ENCODE measurements at places on chromosomes 1 and 21.

- no peak for DNase-seq
These were observed 4.7 kb downstream of the MINDY1 start for GRCh38 chr1:151002051-151002450.

DNA sequence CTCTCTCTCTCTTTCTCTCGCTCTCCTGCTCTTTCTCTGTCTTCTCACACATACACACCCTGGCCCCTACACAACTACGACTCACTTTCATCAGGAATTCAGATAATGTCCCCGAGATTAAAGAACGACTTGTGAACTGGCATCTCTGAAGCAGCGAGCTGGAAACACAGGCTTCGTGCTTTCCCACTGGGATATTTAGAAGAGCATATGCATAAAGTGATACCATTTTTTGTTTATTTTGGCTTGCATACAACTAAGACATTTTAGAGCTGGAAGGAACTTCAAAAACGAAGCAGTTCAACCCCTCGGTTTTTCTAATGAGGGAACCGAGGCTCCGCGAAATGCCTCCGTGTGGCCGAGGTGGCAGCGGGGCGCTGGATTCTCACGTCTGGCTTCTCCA, 88.6 kb downstream of the ZBTB18 start:
- no peak for DNase-seq

- DNase-seq: no peak
These were observed 105.9 kb downstream of the BCAR3 start for GRCh38 chr1:93575621-93576284.

DNA sequence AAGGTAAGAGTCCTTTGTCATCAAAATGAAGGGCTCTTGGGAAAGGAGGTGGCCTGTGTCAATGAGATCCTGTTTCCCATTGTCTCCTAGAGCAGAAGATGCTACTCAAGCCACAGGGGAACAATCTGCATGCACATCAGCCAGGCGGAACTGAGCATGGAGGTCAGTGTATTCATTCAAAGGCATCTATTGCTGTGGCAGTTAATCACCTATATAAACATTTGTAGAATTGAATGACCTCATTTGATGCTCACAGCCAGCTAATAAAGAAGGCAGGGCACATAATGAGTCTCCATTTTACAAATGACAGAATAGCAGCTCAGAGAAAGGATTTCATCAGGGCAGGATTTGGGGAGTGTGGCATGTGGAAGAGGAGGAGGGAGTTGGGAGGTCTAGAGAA, 5.7 kb upstream of the FYB2 start:
- no peak for DNase-seq

- DNase-seq: no peak
These were observed 50.9 kb downstream of the ITPKB start for GRCh38 chr1:226688056-226688748.

GRCh38 chr1:99352821-99353220, 88.5 kb downstream of the PLPPR4 start:
- DNase-seq: no peak

DNA sequence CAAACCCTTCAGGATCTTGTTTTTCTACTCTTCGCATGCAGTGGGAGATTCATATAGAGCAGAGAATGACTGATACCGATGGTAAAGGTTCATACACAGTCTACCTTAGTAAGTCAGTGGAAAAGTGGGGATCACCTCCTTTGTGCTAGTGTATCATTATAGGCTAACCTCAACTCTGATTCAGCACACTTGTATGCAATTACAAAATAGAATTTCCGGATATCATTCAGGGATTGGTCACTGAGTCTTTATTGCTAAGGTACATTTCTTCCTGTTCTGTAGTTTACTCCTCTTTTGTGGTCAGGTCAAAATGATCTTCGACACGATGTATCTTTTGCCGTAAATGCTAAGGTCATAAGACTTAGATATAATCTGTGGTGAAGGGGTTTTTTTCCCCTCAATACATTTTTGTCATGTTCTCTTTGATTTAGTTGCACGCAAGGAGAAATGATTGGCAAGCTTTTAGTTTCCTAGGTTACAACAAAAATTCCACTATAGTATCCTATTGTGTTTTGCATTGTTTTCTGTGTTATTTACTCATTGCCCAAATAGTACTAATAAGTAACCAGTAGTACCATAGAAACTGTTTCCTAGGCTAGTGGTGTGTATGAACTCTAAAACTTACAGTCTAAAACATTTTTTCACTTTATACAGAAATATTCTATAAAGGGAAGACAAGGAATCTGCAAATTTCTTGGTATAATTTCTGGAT, 35.7 kb upstream of the PLA2G4A start:
- no peak for DNase-seq

- DNase-seq: no peak
These were observed 21.1 kb upstream of the ABCA4 start for GRCh38 chr1:94142022-94142421.

DNA sequence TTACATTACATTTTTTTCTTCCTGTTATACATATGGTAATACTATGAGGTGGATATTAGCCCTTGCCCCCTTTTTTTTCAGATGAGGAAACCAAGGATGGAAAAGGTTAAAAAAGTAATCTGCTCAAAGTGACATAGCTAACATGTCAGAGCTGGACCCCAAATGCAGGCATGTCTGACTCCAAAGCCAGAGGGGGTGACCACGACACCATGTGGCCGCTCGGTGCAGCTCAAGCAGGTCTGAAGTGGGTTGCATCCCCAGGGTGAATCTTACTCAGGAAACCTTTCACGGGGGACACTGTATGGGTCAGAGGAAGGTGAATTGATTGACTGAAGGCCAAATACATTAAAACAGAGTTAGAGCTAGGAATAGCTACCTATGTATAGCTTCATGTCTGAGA, 34.8 kb downstream of the CD34 start:
- no peak for DNase-seq

- DNase-seq: no peak
These were observed 10.1 kb downstream of the ZC3H12A start for GRCh38 chr1:37484325-37485051.

DNA sequence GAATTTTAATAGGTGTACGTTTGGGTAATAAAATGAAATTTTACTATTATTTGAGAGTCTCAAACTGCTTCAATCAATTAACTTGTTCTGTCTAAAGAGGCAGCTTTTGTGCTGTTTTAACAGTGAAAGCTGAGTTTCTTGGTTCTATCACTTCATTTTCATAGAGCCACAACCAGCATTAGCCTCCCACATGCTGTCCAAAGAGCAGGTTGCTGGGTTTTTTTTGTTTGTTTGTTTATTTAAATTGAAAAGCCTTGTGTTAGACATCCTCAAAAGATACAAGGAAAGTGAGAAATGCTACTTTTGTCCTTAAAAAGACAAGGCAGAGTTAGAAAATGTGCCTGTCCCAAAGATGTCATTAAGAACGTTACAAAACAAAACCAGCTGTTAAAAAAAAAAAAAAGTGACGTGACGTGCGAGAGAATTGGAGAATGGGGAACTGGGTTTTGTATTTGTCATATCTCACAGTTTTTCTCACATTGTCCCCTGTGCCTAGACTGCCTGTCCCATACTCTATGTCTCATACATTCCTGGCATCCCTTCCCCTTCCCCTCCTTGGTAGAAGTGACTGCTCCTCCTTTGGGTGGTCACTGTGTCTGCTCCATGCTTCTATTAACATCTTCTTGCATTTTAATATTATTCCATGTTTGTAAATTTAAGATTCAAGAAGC, 63.1 kb upstream of the CD34 start:
- DNase-seq: no peak

DNA sequence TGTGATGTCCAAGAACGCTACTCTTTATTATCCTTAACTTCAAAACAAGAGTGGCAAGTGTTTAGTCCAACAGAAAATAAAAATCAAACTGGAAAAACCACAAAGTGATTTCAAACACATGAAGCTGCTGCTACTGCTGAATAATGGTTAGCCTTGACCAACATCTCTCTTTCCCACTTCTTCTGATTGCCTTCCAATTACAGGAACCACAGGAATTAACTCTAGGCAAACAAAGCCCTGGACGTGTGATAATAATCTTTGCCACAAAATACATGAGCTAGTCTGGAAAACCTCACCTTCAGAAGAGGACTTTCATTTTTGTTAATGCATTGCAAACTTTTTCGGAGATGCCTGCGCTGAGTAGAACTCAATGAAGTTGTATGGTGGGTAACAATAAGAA, 48.6 kb upstream of the COL11A1 start:
- no peak for DNase-seq

DNA sequence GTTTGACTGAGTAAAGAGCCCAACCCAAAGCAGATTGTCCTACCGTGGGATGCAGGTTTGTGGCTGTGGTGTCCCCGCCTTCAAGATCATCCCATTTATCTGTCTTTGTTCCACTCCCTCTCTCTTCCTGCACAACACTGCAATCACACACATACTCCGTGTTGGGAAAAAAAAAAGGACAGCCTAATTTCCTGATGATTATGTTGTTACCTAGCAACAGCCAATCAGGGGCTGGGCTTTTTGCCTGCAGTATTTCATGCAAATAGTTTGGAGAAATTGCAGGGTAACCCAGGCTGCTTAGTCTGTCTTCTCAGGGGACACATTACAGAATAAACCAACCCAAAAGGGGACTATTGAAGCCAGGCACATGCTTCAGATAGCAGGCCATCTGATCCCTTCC, 38.3 kb downstream of the PHC2 start:
- DNase-seq: no peak

DNA sequence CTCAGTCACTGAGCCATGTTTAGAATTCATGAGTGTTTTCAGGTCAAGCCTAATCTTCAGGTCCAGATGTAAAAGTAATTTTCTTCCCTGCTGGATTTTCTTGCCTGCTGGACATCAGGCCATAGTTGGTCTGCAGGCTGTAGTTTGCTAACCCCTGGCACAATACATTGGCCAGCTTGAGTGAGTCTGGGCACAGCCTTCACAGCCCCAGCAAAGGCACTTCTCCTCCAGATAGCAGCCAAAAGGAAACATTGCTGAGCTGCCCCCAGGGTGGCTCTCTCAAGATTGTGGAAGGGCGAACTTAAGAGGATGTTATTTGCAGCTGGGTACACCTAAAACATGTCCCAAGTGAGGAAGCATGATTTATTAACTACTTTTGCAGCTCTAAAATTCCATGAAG, 126.8 kb downstream of the PIK3R3 start:
- no peak for DNase-seq

- DNase-seq: no peak
These were observed 352.4 kb upstream of the RUNX1 start for GRCh38 chr21:35401476-35401875.

DNA sequence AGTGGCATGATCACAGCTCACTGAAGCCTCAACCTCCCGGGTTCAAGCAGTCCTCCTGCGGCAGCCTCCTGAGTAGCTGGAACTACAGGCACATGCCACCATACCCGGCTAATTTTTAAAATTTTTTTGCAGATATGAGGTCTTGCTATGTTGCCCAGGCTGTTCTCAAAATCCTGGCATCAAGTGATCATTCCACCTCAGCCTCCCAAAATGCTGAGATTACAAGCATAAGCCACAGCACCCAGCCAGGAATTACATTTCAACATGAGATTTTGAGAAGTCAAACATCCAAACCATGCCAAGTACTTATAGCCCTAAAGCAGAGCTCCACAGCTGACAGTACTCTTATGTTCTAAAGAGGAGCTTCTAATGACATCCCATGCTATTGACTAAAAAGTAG, 200.1 kb downstream of the FCRL5 start:
- no peak for DNase-seq

- no peak for DNase-seq
These were observed 39.7 kb downstream of the AZIN2 start for GRCh38 chr1:33120436-33121231.

GRCh38 chr1:227788271-227789083, 27.0 kb upstream of the PRSS38 start:
- DNase-seq: peak; percentile 58

GRCh38 chr21:36274128-36274527, 45.9 kb upstream of the MORC3 start:
- no peak for DNase-seq

DNA sequence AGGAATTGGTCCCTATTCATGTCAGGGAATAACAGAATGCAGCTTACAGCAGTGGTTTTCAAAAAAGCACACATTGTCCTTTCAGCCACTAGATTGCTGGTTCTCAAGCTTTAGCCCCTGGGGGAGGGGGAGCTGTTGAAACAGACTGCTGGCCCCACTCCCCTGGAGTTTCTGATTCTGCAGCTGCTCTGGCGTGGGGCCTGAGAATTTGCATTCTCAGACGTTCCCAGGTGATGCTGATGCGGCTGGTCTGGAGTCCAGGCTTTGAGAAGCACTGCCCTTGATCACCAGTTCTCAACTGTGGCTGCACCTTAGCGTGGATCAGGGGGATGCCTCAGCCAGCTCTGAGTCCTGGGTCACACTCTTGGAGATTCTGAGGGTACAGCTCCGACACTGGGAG, 62.7 kb upstream of the LAPTM5 start:
- no peak for DNase-seq

- DNase-seq: no peak
These were observed 575.7 kb upstream of the ZP4 start for GRCh38 chr1:238466459-238466858.

GRCh38 chr1:37556712-37557196, at the start of gene DNALI1:
Gene DNALI1, plus strand, starts transcription at chr1:37556940. Its CDS starts 55 bp downstream, at chr1:37556995.
- peak; percentile 28 for DNase-seq

DNA sequence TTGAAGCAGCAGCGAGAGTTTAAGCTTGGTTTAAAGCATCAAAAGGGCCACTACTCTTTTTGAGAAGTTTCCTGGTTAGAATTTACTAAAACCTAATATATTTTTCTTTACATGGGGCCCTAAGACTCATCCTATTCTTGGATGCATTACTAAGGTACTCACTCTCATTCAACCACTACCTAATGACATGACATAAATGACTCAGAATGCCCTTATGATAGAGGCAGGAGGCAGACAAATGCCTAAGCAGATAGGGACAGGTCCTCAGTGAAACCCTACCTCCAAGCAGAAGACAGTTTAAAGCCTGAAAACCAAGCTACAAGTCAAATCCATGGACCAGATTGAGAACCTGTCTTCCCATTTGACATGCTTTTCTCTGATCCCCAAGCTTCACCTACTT, 34.3 kb upstream of the SLC35A3 start:
- DNase-seq: no peak
